ENCODE measurements at places on chromosomes 5 and 9. TPM values are rescaled to one million over a fixed set of nuclear protein-coding genes. Genes with fewer than 3 reads are reported as not detected.
A peak's percentile ranks its signal among the peaks of the same experiment; 100 is the strongest.

DNA sequence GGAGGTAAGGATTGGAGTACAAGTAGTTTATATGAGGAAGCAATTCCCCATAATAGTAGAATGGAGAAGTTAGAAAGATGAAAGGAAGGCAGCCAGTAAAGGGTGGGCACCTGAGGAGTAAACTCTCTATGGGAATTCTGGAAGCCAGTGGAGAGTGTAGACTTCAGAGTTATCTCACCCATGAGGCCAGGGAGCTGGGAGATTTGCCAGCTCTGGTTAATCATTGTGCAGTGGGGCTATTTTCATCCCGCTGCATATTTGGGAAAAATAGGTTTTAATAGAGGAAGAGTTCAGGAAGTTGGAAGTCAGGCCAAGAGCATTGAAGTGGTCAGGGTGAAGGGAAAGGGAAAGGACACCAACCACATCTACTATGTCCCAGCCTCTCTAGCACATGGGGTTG, 242.3 kb upstream of the BRINP1 start:
- no peak for DNase-seq

- DNase-seq: no peak
Measured at GRCh38 chr5:177294632-177295031, 8.9 kb downstream of the RAB24 start.

The RXFP3 gene
- polyA plus RNA-seq: not detected

DNA sequence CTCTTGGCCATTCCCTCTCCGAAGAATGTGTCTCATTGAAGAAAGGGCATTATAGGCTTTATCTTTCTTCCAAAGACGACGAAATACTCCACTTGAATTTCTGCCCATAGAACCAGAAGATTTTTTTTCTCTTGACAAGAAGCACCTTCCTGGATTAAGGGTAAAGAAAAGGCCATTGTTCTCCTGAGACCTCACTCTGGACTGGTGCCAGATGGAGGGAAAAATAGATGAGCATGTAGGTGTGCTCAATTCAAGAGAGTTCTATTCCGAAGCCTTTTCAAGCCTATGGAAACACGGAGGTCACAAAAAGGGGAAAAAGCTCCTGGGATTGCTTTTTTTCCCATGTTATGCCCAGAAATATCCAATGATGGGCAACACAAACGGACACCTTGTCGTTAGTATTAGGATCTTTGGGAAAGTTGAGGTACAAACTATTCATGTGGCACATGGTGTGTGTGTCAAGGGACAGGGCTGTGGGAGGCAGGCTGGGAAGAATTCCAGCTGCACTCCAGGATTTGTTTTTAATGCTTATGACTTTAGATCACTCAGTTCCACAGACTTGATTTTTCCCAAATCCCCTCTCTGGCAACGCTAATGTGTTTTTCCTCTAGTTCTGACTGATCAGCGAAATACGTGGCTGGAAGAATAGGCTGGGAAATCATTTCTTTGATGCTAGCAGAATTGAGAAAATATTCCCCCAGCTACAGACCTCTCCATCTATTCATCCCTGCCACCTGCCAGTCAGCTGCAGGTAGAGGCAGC, 89.9 kb downstream of the SIL1 start:
- DNase-seq: no peak

DNA sequence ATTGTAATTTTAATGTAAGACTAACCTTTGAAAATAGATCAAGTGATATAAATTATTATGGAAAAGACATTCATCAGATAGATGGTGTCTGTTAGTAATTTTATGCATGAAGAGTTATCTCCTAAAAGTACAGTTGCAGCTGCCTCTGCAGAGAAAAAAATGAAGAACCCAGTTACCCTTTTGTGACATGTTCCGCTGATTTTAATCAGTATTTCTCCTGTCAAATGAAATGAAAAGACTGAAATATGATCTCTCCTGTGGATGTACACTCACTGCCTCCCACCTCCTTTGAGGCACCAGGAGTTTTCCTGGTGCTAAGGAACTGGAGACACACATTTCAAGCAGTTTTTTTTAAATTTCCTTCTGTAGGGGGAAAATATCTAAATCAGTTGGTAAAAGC, 277.4 kb downstream of the KIF4B start:
- no peak for DNase-seq

The PCDHB14 gene
- polyA plus RNA-seq: 0.42 TPM

The NR2F1 gene
- 24.6 TPM for polyA plus RNA-seq

DNA sequence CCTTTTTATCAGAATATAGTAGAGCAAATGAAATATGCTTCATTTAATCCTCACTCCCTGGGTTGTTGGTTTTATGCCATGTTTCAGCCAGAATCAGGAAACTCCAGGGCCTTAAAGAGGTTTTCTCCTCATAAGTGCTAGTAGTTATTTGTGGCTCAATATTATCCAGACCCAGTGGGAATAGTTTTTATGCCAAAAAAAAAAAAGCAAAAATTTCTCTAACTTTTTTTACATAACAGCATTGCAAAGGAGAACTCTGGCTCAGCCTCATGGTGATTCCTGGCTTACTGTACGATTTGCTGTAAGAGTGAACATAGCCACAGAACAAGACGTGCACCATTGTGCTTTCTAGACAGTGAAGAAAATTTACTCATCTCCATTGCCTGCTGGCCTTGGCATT, 232.5 kb downstream of the PJA2 start:
- no peak for DNase-seq

GRCh38 chr9:135524130-135524861, 3.1 kb downstream of the LCN1 start:
- no peak for DNase-seq

The HSPB3 gene
- polyA plus RNA-seq: 14.4 TPM

- no peak for DNase-seq
Measured at GRCh38 chr9:133129001-133129795, 8.2 kb upstream of the RALGDS start.

DNA sequence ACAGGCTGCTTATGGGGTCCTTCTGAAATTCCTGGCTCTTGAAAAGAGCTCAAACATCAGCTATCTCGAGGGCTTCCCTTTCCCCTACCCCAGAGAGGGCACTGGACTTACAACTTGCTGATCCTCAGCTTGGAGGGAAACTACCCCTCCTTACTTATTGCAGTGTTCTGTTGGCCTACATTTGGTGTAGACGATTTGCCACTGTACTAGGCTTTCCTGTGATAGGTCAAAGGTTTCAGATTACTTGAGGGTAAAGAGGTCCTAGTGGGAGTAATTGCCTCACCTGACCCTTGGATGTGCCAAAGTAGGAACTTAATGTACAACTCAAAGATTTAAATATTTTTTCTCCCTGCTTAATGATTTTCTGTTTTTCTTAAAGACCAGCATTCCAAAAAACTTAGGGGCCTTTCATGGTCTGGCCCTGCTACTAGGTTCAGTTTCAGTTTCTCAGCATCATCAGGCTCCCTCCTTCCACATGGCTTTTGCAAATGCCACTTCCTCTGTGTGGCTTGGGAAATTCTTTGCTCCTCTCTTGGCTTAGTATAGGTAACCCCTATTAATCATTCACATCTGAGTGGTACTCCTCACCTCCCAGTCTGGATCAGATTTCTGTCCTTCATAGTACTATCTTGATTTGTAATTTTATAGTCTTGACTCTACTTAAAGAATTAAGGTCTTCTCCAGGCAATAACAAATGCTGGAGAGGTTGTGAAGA, 32.4 kb downstream of the CYSTM1 start:
- DNase-seq: no peak

- DNase-seq: no peak
Measured at GRCh38 chr5:116806836-116807235, 232.2 kb upstream of the SEMA6A start.

- peak; percentile 77 for DNase-seq
Measured at GRCh38 chr5:17305964-17306725, 88.7 kb downstream of the BASP1 start.

GRCh38 chr5:111930905-111931461, 174.0 kb upstream of the NREP start:
- no peak for DNase-seq

The CD180 gene
- not detected for polyA plus RNA-seq

The APBA1 gene
- 4.8 TPM for polyA plus RNA-seq

- no peak for DNase-seq
Measured at GRCh38 chr5:43400082-43400481, 12.1 kb downstream of the CCL28 start.

The NEUROG1 gene
- polyA plus RNA-seq: not detected

DNA sequence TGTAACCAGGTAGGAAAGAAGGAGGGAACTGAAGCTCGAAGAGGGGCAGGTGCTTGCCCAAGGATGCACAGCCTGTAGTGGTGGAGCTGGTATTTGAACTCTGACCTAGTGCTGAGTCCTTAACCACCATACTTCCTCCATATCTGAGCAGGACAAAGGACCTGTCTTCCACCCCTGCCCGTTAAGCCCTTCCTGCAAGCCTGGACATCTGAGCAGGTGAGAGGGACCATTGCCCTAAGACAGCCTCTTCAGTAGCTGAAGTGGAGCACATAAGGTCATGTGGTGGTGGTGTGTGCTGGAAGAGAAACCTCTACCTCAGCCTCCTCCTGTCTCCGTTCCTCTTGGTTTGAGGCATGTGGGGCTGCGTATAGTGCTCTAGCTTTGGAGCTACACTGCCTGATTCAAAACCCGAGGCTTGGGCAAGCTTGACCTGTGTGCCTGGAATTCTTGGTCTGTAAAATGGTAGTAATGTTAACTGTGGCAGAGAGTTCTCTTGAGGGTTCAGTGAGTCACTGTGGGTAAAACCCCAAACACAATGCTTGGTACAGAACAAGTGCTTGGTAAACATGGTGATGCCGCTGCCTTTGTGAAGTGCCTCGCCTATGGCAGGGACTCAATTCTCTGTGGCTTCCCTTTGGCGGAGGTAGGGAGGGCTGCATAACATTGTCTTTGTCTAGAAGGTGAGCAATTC, 7.4 kb downstream of the GALNT10 start:
- DNase-seq: no peak

GRCh38 chr5:76404223-76405211, 1.4 kb downstream of the IQGAP2 start:
- DNase-seq: no peak

DNA sequence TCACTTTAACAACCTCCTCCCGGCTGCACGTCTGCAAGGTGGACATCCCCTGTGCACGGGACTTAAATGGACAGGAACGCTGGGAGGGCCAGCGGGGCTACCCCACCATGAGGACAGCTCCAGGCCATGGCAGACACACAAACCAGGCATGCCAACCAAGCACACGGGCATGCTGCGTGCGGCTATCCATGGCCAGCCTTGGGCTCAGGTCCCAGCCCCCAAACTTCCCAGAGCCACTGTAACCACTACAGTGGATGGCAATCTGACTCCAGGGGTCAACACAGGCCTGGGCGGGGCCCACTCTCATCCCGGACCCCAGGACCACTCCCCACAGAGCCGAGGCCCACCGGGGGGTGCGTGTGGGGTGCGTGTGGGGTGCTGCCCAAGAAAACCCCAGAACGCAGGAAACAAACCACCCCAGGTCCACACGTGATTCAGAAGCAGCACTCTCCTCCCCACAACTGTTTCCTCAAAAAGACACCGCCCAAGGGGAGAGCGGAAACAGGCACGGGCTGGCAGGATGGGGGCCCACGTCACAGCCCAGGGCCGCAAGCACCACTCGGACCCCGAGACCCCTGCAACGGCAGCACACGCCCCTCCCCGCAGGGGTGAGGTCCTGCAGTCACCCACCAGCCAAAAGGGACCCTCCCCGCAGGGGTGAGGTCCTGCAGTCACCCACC, 7.4 kb downstream of the SLC12A7 start:
- no peak for DNase-seq

The PCDHGC3 gene
- polyA plus RNA-seq: 56.3 TPM

DNA sequence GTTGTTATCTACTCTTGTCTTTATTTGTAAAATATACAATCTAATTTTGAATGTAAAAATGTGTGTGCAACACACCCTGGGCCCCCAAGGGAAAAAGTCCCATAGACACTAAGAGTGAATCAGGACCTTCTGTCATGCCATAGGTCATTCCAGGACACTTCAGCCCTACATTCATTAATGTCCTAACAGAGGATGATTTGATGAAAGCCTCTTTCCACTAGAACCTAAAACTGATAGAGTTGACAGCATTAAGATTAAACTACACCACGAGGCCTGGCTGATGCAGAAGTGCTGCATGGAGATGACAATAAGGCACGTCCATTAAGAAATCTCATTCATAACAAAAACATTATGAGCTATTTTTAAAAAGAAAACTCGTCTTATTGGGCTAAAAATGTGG, 46.2 kb downstream of the FRMD3 start:
- no peak for DNase-seq

DNA sequence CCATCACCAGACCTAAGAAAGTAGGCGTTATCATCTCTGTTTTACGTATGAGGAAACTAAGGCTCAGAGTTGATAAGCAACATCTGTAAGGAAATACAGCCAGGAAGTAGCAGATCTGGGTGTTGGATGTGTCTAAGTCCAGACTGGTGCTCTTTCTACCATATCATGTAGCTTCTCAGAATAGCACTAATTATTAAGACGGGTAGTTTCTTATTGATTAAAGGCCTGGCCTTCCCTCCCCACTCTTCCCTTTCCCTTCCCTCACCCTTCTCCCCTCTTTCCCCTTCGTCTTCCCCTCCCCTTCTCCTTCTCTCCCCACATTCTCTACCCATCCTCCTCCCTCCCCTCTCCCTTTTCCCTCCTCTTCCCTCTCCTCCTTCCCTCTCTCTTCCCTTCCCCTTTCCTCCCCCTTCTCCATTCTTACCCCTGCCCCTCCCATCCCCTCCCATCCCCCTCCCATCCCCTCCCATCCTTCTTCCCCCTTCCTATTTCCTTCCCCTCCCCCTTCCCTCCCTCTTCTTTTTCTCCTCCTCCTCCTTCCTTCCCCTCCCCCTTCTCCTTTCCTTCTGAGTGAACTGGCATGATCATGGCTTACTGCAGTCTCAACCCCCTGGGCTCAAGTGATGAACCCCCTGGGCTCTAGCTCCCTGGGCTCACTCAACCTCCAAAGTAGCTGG, 79.4 kb downstream of the SNX24 start:
- DNase-seq: no peak

The OR1J2 gene
- polyA plus RNA-seq: 0.64 TPM

The PCDHGA11 gene
- 7.4 TPM for polyA plus RNA-seq

DNA sequence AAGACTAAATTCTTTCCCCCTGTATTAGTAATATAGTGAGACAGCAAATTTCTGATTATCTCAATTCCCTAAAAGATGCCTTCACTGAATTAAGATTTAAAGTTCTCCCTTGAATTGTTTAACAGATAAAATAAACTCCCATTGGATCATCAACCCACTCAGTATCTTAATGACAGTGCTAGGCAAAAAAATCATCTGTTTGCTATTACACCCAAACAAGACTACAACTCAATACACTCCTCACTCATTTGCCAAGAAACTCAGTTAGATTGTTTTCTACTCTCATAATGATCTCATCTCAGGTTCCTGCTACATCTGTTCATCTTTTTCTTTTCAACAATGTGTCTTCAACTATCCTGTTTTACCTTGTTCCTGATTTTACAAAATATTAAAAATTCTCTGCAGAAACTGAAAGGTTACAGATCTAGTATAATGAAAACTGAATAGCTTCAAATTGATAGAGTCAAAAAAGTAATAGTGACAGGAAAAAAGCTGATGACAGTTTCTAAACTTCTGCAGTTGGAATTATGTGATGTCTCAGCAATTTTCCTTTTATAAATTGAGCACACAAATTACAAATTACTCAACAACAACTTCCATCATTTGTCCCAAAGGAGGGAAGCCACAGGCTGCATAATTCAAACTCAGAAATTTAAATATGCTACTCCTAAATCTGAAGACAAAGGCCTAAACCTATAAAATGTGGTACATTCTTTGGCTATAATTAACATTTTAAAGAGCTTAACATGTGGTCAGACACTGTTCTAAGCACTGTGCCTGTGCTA, 39.4 kb downstream of the HOMER1 start:
- DNase-seq: no peak

The CAVIN4 gene
- polyA plus RNA-seq: 0.21 TPM

The DAB2 gene
- polyA plus RNA-seq: 168 TPM

- DNase-seq: no peak
Measured at GRCh38 chr9:82777366-82777765, 285.6 kb downstream of the RASEF start.

GRCh38 chr9:2093920-2094597, 78.9 kb downstream of the SMARCA2 start:
- DNase-seq: peak; percentile 47

The C5orf34 gene
- polyA plus RNA-seq: 4.7 TPM
